ENCODE measurements at places on chromosomes 3 and 15.
A peak's percentile ranks its signal among the peaks of the same experiment; 100 is the strongest.

- no peak for DNase-seq
Measured at GRCh38 chr3:189756582-189757078, 125.4 kb downstream of the TP63 start.

- DNase-seq = no peak
Measured at GRCh38 chr3:139388821-139389551, 461 bp downstream of the COPB2 start.

GRCh38 chr3:173249457-173249856, 108.4 kb upstream of the SPATA16 start:
- no peak for DNase-seq

DNA sequence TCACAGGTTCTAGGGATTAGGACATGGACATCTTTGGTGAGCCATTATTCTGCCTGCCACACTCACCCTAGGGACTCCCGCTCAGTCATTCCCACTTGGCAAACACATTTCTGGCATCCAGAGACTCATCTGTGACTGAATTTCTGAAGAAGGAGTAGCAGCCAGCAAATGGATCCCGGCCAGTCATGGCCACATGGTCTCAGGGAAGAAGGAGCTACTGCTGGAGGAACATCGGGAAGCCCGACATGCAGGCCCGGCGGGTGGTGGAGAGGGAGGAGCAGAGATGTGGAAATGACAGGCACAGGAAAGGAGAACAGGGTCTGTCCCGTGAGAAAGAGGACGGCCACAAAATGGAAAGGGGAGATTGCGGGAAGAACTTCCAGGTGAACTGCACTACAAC, 65.4 kb downstream of the SEMA5B start:
- no peak for DNase-seq

DNA sequence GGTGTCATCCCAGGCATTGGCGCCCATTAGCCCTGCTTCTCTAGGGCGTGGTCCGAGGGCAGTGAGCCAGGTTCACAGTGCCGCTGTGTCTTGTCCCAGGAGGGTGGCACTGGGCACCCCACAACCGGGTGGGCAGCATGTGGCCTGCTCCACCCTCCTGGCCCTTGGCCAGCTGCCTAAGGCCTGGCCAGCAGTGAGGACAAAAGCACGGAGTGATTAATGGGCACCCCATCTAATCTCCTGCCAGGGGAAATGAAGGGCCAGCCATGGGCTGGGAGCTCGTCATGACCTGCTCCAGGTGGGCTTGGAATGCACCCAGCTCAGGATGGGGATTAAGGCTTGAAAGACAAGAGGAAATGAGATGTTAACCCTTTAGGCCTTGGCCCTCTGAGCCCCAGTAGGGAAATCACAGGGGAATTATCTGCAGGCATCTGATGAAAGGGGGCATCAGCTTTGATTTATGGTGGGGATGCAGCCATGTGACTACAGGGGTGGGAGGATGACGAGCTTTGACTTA, 5.2 kb downstream of the THSD4 start:
- DNase-seq = no peak

- DNase-seq = no peak
Measured at GRCh38 chr3:119662604-119663373, 2.4 kb upstream of the POPDC2 start.

GRCh38 chr3:42067326-42067725, 23.8 kb upstream of the TRAK1 start:
- peak; percentile 13 for DNase-seq

GRCh38 chr15:68400066-68400456, 31.9 kb downstream of the ITGA11 start:
- no peak for DNase-seq

DNA sequence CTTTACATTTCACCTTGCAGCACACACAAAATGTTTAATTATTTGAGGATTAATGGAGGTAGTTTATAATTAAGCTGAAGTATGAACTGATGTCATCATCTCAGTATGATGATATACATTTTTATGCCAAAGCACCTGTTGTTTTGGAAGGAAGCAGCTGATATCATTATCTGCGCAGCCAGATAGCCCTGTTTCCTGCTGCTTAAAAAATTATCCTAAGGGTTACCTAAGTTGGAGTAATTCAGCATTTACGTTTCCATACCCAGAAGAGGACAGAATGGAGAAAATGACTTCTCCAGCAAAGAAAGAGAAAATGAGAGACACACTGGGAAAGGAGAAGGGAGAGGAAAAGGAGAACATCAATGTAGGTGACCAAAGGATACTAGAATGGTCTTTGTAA, 370.3 kb upstream of the PLSCR5 start:
- no peak for DNase-seq

GRCh38 chr15:84924077-84924731, 39.7 kb downstream of the SLC28A1 start:
- no peak for DNase-seq

- no peak for DNase-seq
Measured at GRCh38 chr3:117193390-117193789, 483.8 kb downstream of the TUSC7 start.

DNA sequence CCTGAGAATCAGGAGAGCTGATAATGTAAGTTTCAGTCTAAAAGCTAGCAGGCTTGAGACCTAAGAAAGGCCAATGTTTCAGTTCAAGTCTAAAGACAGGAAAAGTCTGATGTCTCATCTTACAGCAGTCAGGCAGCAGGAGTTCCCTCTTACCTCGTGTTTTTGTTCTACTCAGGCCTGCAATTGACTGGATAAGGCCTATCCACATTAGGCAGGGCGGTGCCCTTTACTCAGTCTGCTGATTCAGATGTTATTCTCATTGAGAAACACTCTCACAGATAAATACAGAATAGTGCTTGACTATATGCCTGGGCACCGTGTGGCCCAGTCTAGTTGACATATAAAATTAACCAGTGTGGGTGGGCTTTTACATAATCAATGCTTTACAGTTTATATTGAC, 122.4 kb downstream of the NR1D2 start:
- no peak for DNase-seq

DNA sequence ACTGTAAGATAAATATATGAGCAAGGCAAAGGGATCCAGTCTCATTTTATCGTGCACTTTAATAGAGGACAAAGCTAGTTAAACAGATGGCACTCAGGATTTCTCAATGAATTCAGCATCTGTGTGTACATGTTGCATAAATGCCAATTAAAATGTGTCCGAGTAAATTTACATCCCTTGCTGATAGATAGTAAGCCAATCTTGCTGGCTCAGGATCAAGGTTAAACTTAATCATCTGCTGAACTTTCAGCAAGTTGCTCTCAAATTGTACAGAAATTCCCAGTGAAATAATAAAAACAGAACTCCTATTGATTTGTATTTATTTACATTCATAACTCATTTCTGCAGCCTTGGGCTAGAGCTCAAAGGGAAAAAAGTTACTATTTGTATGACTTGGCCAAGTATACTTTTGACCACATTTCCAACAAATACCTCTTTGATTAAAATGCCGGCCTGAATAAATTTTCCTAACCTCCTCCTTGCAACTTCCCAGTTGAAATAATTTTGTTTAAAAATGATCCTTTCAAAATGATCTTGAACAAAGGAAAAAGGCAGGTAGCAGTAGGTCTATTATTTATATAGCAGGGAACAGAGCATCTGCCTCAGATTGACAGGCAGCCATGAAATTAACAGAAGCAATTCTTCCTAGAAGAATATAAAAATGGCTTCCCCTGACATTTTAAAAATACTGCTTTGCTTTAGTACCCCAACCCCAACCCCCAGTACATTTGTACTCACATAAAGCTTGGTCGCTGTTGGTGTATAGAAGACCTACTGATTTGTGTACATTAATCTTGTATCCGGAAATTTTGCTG, 1001.9 kb downstream of the ROBO1 start:
- DNase-seq = no peak

DNA sequence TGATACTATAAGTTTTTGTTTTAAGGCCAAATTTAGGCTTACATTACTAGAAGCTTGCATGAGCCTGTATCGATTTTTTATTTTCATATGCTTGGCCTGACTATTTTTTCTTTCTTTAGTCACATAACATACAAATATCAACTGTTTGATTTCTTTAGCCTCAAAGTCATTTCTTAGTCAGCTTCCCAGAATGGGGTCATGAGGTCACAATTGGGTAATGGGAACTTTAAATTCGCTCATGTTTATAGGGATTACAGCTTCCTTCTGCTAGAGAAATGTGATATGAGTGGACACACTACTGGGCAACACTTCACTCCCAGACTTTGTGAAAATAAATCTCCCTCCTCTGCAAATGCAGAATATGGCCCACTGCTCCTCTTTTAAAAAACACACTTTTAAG, 9.1 kb upstream of the TIPARP start:
- DNase-seq = no peak

DNA sequence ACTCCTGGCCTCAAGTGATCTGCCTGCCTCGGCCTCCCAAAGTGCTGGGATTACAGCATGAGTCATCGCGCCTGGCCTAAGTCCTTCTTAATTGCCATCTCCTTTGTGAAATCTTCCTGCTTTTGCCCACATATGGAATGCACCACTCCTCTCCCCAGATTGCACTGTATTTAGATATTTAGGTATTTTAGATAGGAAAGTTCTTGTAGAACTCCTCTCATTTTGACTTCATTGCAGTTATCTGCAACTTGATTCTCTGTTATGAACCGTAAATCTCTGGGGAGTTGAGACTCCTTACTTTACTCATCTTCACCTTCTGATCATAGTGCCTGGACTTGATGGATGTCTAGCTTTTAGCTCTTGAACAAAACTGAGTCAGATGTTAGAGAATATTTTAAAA, 150.7 kb downstream of the AKAP13 start:
- DNase-seq = no peak

- no peak for DNase-seq
Measured at GRCh38 chr3:30002797-30003196, 603.6 kb upstream of the TGFBR2 start.

DNA sequence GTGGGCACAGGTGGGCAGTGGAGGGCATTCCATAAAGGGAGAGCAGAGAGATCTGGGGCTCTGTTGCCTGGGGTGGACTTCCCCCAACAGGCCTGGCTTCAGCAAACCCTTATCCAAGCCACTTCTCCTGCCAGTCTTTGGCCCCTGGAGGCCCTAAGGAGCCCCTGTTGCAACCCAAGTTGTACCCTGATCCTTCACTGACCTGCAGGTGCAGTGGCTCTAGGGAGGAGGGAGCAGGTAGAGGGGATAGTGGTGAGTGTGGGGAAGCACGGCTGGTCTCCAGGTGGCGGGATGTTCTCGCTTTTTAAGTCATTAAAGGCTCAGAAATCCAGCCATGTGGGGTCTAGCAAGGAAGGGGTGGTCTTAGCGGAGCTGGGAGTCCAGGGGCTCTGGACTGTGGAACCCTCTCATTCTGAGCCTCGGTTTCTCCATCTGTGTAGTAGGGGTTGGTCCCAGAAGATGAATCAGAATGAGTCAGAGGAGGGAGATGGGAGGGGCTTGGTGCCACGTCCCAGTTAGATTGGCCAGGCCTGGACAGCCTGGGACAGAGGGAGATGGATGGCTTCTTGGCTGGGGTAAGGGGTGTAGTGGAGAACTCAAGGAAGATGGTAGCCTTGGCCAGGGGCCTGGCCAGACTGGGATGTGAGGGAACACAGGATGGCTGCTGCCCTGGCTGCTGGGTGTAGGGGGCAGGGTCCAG, 2.6 kb downstream of the ZBTB47 start:
- DNase-seq = no peak

- no peak for DNase-seq
Measured at GRCh38 chr15:43469867-43470266, 23.1 kb downstream of the TP53BP1 start.

GRCh38 chr3:23241256-23241655, 38.1 kb downstream of the UBE2E2 start:
- DNase-seq = no peak

DNA sequence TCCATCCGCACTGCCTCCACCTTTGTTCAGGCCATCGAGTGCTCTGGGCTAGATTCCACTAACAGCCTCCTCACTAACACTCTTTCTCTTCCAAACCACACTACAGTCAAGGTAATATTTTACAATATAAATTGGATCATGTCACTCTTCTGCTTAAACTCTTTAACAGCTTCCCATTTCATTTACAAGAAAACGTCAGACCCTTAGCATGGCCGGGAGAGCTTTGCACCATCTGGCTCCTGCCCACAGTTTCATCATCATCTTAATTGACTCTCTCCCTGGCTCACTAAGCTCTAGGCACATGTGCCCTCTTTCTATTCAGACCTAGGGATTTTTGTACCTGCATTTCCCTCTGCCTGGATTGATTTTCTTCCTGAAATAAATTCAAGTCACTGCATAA, 354.7 kb downstream of the FGF12 start:
- no peak for DNase-seq

- no peak for DNase-seq
Measured at GRCh38 chr15:68213991-68214837, 9.1 kb upstream of the CALML4 start.

DNA sequence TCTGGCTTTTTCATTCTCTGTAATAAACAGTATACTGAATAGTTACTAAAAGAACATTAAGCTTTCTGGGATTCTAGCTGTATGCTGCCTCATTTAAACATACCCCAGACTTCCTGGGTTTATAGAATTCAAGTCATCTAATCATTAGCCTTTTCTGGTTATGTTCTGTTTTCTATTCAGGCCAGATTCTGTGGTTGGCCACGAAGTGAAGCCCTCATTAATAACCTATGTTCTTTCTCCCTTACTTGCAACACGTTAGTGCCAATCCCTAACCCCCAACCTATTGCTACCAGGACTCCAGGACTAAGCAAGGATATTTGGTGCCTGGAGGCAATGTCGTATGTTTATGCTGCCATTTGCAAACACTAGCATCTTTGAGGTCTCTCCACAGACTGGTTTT, 28.6 kb upstream of the MTMR10 start:
- no peak for DNase-seq

- DNase-seq = no peak
Measured at GRCh38 chr3:139794469-139795265, 116.9 kb upstream of the NMNAT3 start.

DNA sequence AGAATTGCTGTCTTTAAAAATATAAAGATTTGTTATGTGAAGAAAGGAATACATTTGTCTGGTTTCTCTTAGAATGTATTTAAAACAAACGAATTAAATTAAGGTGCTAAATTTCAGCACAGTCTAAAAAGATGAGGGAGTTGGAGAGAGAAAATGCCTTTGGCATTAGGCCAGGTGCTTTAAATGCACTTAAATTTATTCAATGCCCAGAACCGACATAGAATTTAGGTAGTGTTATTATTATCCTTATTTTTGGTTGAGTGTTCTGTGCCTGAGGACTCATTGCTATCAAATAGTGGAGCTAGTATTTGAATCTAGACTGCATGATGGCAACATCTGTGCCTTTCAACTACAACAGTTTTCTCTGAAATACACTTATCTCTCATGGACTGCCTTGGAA, 287.5 kb downstream of the RBMS3 start:
- no peak for DNase-seq

DNA sequence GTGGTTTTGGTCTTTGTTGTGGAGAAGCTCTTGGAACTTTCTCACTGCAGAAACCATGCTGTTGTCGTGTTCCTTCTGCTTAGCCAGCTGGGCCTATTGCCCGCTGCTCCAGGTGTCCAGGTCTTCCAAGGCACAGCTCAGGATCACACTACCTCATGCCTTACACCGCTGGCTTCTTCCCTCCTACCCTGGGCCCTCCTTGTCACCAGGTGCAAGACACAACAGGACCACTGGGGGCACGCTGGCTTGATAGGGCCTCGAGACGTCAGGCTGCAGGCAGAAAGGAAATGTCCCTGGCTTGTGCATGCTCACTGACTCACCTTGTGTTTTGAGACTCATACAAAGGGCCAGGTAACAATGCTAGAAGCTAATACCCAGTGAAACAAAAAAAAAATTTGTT, 32.3 kb downstream of the PAQR9 start:
- peak; percentile 19 for DNase-seq

- DNase-seq = peak; percentile 73
Measured at GRCh38 chr3:18424729-18425640, at the start of gene SATB1. TSS of gene SATB1 (minus strand) at chr3:18425339. CDS start at chr3:18420967, 4,372 bp downstream.

GRCh38 chr3:150605998-150606641, 3.0 kb downstream of the SELENOT start:
- no peak for DNase-seq

- DNase-seq = no peak
Measured at GRCh38 chr3:115208066-115208750, 61.1 kb upstream of the ZBTB20 start.

All from CD4-positive, alpha-beta T cell treated with Interleukin-12 subunit alpha and Interleukin-12 subunit beta, for 1 hour (primary cell).